ENCODE measurements at places on chromosomes 3 and 15.

DNA sequence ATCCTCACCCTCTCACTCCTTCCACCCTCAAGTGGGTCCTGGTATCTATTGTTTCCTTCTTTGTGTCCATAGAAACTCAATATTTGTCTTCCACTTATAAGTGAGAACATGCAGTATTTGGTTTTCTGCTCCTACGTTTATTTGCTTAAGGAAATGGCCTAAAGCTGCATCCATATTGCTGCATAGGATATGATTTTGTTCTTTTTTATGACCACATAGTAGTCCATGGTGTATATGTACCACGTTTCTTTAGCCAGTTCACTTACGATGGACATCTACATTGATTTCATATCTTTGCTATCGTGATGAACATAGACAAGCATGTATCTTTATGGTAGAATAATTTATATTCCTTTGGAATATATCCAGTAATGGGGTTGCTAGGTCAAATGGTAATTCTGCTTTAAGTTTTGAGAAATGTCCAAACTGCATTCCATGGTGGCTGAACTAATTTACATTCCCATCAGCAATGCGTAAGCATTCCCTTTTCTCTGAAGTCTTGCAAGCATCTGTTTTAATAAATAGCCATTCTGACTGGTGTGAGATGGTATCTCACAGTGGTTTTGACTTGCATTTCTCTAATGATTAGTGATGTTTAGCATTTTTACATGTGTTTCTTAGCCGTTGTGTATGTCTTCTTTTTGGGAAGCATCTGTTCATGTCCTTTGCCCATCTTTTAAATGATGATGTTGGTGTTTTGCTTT is 650.2 kb downstream of the ZNF385D start:
- no peak for DNase-seq

GRCh38 chr15:29071232-29071881 is 185.6 kb downstream of the APBA2 start:
- no peak for DNase-seq

- DNase-seq: peak; percentile 40
Observed at GRCh38 chr15:88649286-88649733, 10.5 kb downstream of the ISG20 start.

- no peak for DNase-seq
Observed at GRCh38 chr15:58441376-58442070, 9.7 kb downstream of the LIPC start.

GRCh38 chr3:12963231-12963896 is 109.9 kb downstream of the IQSEC1 start:
- DNase-seq: no peak
